ENCODE measurements at places on chromosomes 2 and 18.
A peak's percentile ranks its signal among the peaks of the same experiment; 100 is the strongest.

- DNase-seq = no peak
Measured at GRCh38 chr2:202122980-202123720, 50.1 kb downstream of the KIAA2012 start.

DNA sequence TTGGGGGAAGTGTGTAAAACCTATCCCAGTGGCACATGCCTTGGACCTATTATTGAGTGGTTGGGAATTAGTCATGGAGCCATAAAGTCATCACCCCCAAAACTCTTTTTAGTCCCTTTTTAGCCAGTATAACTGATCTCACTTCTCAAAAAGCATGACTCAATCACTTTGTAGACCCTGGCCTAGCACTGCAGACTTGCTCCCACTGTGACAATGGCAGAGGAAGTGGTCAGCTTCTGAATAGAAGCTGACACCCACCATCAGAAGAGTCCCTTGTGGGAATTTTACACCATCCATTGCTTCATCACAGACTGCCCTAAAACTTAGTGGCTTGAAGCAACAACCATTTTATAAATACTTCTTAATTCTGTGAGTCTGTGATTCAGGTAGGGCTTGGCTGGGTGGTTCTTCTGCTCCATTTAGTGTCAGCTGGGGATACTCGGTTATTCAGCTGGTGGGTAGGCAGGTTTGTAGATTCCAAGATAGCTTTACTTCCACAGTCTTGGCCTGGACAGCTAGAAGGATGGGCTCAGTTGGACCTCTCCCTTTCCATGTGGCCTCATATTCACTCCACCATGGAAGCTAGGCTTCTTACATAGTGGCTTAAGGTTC, 10.8 kb upstream of the ITGA6 start:
- DNase-seq = no peak

DNA sequence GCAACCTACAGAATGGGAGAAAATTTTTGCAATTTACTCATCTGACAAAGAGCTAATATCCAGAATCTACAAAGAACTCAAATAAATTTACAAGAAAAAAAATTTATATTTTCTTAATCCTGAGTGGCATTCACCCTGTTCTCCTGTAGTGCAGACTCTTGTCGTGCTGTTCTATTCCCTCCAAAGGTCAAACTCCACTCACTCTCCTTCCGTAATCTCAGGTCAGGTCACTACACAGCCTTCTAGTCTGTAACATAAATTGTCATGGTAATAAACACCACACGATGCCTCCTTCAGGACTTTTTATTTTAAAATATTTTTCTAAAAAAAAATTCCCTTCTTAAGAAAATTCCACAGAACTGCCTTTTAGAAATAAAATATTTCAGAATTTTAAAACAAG, 417.9 kb upstream of the GCFC2 start:
- DNase-seq = no peak

- DNase-seq = no peak
Measured at GRCh38 chr2:117058366-117058765, 756.1 kb upstream of the DDX18 start.

GRCh38 chr2:56474412-56475158, 290.8 kb downstream of the CCDC85A start:
- no peak for DNase-seq

- no peak for DNase-seq
Measured at GRCh38 chr2:11534071-11534745, 363 bp downstream of the GREB1 start.

DNA sequence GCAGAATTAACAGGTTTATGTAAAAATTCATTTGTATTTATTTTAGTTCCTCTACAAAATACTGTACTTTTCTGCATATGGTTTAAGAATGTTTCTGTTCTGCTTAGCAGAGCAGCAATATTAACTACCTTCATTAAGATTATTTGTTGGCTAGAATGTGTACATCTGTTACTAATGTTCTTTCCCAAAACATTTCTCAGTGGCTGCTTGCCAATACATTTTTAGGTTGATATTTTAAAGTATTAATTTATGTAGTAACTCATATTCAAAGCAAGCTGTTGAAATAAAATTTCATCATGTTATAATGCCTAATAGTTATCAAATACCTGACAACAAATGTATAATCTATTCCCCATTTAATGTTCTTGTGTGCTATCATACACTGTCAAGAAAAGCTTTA, 40.3 kb downstream of the PRKD3 start:
- DNase-seq = no peak

- DNase-seq = no peak
Measured at GRCh38 chr18:24609254-24609653, 148.8 kb downstream of the HRH4 start.

DNA sequence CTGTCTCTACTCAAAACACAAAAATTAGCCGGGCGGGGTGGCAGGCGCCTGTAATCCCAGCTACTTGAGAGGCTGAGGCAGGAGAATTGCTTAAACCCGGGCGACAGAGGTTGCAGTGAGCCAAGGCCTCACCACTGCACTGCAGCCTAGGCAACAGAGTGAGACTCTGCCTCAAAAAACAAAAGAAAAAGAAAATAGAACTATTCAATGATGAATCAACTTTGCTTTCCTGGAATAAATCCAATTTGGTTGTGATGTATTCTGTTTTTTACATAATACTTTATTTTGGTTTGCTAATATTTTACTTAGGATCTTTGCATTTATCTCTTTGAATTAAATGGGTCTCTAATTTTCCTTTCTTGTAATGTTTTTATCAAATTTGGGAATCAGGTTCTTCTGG, 86.3 kb upstream of the MBOAT2 start:
- no peak for DNase-seq

GRCh38 chr18:75408554-75409506, 18.7 kb downstream of the SMIM21 start:
- peak; percentile 2 for DNase-seq

DNA sequence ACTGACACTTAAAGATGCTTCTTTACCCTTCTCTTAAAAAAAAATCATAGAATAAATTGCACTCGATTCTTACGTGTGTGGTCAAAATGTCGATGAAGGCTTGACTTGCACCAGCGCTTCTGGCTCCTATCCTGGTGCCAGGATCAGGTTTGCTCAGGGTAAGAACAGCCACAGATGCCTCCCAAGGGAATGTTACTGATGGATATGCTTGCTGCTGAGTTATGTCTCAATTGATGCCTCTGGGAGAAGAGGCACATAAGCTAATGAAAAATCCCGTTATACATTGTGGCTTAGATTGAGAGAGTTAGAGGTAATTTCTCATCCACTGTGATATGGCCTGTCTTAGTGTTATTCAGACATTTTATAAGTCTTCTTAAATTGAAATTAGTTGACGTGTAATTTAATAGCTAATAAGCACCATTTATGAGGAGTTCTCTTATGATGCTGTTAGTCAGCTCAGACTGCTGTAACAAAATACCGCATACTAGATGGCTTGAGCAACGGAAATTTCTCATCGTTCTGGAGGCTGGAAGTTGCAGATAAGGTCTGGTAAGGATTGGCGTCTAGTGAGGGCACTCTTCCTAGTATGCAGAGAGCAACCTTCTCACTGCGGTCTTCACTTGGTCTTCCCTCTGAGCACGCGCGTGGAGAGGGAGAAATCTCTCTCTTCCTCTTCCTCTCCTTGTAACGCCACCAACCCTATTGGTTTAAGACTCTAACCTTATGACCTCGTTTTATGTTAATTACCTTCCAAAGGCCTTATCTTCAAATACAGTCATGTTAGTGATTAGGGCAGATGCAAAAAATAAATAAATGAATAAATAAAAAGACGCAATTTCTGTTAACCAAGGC, 116.6 kb upstream of the NOSTRIN start:
- no peak for DNase-seq

GRCh38 chr2:159139216-159139933, 147.1 kb downstream of the WDSUB1 start:
- DNase-seq = no peak

GRCh38 chr2:190835303-190835930, 45.2 kb upstream of the GLS start:
- DNase-seq = no peak

DNA sequence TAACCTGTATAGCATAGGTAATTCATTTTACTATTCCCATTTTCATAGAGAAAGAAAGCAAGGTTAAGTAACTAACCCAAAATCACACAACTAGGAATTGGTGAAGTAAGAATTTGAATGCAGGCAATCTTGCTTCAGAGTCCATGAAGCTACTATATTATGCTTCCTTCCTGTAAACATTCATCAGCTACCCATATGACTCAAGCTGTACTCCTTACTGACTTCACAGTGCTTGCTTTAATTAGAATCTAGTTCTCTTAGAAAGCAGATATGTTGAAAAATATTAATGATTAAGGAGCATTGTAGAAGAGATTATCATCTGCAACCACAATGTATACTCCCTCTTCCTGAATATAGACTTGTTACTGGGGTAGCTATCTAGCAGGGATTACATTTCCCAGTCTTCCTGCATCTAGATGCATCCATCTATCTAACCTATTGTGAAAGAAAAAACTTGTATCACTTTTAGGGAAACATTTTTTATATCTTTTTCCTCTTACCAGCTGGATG, 961.6 kb upstream of the CHAC2 start:
- no peak for DNase-seq

GRCh38 chr18:78871618-78872017, 108.0 kb upstream of the SALL3 start:
- DNase-seq = no peak

DNA sequence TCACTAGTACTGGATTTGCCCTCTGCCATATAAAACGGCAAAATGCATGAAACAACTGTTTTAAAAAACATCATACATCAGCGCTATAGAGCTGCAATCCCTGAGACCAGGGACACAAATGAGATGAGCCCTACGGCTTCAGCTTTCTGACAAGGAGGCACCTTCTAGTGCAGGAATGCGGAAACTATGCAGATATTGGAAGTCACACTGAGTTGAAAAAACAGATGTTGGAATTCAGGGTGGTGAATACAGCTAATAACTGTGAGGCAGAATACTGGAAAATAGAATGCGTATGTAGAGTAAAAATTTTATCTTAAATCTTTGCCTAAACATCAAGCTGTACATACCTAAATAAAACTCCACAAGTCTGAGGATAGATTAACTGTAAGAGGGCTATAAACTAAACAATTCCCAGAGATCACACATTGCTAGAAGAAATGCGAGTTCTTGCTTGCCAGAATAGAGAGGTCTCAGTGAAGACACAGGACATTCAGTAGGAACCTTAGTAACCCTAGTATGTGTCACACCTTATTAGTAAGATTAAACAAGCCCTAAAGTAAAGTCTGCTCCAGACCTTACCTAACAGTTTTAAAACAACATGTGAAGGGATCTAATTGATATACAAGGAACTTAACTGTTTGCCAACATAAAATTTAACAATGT, 541.4 kb upstream of the DDX18 start:
- no peak for DNase-seq

GRCh38 chr18:49652881-49653724, 91.2 kb downstream of the LIPG start:
- no peak for DNase-seq

DNA sequence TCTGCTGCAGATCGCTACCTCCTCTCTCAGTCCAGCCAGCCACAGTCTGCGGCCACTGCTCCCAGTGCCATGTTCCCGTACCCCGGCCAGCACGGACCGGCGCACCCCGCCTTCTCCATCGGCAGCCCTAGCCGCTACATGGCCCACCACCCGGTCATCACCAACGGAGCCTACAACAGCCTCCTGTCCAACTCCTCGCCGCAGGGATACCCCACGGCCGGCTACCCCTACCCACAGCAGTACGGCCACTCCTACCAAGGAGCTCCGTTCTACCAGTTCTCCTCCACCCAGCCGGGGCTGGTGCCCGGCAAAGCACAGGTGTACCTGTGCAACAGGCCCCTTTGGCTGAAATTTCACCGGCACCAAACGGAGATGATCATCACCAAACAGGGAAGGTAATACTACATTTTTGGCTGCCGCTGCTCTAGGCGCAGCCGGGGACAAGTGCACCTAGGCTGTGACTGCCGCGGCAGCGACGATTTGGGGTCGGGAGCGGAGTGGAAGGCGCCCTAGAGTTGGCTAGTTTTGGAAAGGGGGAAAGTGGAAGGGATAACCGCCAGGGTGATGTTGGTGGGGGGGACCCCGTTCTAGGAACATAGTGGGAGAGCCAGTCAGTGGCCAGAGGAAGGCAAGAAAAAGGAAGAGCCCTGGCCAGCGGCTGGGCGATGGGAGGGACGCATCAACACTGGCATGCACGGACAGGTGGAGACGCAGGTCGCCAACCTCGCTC, 776 bp downstream of the TBR1 start:
- DNase-seq = no peak
